ENCODE measurements at places on chromosomes 2 and 18. TPM values are rescaled to one million over a fixed set of nuclear protein-coding genes. Genes with fewer than 3 reads are reported as not detected.

DNA sequence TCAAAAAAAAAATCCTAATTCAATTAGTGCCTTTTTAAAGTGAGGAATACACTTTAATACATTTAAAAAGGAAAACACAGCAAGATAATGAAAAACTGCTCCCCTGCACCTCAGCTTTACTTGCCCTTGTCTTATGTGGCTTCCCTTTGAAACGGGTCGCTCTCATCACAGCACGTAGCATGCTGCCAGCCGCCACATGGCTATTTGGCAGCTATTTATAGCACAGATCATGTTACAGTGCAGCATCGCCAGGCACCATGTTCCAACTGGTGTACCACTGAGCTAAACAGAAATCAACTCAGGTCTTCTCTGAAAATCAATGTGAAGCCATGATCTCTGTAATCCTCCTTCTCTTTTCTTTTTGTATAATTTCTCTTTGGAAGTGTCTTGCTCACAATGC lies 65.1 kb downstream of the TMEM182 start:
- no peak for DNase-seq

DNA sequence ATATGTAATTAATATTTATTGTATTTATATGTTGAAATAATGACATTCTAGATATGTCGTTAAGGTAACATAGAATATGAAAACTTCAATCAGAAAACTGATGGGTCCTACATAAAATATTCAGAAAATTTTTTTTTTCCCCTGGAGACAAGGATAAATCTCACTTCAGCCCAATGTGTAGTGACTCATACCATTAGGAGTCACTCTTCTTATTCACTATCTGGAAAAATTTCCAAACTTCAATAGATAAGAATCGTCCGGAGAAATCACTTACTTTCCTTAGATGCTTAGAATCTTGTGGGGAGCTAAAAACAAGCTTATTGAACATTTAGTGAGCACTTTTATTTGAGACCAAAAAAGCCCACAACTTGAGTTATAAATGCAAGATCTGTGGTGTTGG lies 4.6 kb downstream of the SERPINB13 start:
- DNase-seq = no peak

DNA sequence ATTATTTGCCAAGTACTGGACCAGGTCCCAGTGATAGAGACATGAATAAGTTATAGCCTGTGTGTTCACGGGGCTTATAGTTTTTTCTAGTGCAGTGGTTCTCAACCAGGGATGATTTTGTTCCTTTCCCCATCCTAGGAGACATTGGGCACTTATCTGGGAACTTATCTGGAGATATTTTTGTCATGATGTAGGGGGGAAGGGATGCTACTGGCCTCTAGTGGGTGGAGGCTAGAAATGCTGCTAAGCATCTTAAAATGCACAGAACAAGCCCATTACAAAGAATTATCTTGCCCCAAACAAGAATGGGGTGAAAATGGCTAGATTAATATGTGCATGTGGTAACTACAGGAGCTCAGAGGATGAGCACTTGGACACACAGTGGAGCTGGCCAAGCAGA lies 75.2 kb downstream of the KLHL29 start:
- DNase-seq = no peak

DNA sequence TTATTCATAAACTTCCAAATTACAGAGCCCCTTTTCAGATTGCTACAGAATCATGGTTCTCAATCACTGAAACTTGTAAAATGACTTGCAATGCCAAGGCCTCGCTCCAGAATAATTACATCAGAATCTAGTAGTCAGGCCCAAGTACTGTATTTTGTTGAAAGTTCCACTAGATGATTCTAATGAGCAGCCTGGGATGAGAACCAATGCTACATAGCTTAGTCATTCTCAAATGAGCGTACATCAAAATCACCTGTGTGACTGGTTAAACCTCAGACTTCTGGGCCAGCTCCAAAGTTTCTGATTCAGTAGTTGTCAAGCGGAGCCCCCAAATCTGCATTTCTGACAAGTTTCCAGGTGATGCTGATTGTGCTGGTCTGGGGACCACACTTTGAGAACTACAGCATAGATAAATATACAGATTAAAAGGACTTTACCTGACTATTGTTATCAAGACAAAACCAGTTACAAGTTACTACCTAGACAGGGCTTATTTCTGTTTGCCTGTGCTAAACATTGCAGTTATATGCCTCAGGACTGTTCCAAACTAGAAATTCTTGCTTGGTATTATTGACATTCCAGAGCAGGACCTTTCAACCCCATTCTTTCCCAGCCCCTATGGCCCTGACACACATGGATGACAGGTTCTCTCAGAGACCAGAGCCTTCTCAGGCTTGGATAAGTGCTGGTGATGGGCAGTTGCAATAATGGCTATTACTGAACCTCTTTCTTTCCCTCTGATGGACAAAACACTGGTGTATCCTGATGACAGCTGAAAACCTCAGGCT lies 83.1 kb downstream of the UPP2 start:
- no peak for DNase-seq

Gene HOXD3
- total RNA-seq = not detected

GRCh38 chr2:185785851-185786473 lies 47.4 kb downstream of the FSIP2 start:
- DNase-seq = no peak

GRCh38 chr2:9439536-9439935 lies 16.1 kb downstream of the CPSF3 start:
- no peak for DNase-seq

GRCh38 chr2:231717281-231718171 lies 9.2 kb downstream of the PTMA start:
- DNase-seq = no peak

DNA sequence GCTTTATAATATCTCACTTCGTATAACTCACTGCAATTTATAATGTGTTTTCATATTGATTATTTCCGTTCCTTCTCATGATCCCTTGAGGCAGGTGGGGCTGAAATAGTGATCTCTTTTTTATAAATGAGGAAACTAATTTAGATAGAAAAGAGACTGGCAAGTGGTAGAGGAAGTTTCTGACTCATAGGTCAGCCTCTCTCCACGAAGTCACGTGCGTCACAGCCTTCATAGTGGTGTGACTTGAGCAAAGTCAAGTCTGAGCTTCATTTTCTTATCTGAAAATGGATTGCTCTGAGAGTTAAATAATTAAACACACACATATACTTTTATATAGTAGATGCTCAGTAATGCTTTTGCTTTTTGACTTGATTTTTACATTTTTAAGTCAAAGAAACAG lies 19.9 kb downstream of the ABCG5 start:
- peak; percentile 29 for DNase-seq

Gene SERPINB13
- total RNA-seq = not detected

DNA sequence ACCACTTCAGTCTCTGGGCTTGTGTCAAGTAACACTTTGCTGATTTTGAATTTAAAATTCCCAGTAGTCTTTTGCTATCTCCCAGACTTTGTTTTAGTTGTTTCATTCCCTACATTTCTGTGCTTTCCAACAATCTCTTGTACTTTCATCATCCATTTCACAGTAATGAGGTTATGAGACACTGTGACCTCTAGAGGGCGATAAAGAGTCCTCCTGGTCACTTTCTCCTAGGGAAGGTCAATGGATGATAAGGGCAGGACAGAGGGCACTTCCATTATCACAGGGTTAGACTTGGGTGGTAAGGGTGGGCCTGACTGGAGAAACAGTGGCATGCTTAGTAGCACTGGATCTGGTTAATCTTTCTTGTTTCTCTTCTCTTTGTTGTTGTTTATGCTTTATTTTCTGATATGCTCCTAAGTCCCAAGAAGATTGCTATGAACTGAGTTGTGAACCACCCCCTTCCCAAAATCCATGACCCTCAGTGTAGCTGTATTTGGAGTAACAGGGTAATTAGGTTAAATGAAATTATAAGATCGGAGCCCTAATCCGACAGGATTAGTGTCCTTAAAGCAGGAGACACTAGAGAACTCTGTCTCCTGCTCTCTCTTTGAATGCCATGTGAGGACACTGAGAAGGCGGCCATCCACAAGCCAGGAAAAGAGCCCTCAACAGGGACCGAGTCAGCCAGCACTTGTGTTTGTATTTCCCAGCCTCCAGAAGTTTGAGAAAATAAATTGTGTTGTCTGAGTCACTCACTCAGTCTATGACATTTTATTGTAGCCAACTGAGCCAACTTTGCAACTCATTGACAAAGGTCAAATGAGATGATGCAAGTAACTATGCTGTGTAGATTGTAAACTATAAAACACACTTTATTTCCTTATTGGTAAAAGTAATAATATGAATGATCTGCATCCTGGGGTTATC lies 779.2 kb downstream of the CNTNAP5 start:
- peak; percentile 38 for DNase-seq

Gene TBR1
- under 0.01 TPM for total RNA-seq

DNA sequence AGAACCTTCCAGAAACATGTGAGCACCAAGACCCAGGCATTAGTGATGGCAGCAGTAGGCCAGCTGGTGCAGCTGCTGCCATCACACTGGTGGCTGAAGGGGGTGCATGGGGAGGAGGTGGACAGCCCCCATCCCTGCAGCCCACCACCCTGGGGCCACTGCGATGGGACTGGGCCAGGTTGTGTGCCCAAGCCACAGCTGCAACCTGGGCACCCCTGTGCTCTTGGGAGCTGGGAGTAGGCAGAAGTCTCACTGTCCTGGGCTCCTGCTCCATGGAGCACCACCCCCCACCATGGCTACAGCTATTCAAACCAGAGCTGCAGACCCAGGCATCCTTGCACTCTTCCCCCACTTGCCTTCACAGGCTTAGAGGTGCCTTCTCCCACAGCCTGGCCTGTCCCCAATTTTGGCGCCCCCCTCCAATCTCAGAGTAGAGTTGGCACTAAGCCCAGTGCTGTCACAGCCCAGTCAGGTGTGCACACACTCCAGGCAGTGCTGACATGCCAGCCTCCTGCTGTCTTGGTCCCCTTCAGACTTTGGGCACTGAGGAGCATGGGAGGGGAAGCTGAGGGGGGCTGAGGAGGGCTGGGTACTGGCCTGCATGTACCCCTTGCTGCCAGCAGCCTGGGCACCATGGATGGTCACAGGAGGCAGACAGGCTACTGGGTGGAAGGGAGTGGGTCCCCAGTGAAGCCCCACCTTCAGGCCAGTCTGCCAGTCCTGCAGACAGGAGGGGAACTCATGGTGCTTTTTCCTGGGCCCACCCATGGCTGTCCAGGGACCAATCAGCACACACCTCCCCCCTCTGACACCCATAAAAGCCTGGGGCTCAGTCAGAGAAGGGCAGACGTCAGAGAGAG lies 67.1 kb downstream of the CYP26B1 start:
- no peak for DNase-seq

GRCh38 chr18:62981566-62981965 lies 266.2 kb downstream of the PHLPP1 start:
- no peak for DNase-seq

- DNase-seq = no peak
Observed at GRCh38 chr2:214989187-214989586, 149.2 kb downstream of the ABCA12 start.

DNA sequence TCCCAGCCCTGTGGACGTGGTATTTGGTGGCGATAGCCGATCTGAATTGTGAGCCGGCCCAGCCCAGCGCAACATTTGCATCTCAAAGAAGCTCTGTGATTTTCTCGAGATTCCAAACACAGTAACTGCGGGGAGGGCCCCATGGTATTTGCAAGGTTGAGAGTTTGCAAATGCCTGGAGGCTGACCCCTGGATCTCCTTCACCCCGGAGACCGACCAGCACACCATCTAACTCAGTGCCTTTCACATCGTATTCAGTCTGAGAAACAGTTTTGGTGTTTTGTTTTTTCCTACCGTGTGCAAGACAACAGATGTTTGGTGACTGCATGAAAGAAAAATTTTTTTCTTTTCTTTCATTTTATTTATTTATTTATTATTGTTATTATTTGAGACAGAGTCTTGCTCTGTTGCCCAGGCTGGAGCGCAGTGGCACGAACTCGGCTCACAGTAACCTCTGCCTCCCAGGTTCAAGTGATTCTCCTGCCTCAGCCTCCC lies 40.3 kb downstream of the MYCN start:
- no peak for DNase-seq

GRCh38 chr2:161170377-161170776 lies 10.1 kb downstream of the TANK start:
- no peak for DNase-seq

DNA sequence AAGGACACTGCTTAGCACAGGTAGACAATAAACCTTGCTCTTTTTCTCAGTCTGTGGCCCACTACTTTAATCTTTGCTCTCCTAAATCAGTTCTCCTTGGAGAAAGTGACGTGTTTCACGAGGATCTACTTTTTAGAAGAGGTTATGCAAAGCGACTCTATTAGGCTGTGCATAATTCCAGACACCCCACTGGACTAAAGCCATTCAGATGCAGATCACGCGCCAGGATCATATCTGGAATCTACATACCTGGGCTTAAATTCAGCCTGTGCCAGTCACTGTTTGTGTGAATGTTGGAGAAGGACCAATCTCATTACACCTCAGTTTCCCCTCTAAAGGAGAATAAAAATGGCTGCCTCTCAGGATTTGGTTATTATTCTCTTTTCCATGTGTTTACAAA lies 413.0 kb upstream of the MYT1L start:
- DNase-seq = no peak

- DNase-seq = no peak
Observed at GRCh38 chr2:141186413-141187074, 944.3 kb downstream of the LRP1B start.

DNA sequence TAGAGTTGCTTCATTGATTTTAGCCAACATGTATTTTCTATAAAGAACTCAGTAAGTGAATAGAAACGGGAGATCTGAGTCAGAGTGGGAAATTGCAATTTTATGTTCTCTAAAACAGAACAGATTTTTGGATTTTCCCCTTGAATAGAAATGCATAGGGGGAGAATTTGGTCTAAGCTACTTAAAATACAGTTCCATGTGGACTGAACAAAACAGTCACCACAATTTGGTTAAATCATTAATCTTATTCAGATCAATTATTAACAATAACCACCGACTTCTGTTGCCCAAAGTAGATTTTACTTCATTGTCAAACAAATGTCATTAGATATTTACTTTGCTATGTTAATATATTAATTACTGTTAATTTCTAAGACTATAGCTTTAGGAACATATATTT lies 107.7 kb downstream of the SCG2 start:
- no peak for DNase-seq
